ENCODE measurements at places on chromosomes 5 and 9.

GRCh38 chr5:172442592-172442991 lies 11.7 kb downstream of the SH3PXD2B start:
- no peak for DNase-seq

DNA sequence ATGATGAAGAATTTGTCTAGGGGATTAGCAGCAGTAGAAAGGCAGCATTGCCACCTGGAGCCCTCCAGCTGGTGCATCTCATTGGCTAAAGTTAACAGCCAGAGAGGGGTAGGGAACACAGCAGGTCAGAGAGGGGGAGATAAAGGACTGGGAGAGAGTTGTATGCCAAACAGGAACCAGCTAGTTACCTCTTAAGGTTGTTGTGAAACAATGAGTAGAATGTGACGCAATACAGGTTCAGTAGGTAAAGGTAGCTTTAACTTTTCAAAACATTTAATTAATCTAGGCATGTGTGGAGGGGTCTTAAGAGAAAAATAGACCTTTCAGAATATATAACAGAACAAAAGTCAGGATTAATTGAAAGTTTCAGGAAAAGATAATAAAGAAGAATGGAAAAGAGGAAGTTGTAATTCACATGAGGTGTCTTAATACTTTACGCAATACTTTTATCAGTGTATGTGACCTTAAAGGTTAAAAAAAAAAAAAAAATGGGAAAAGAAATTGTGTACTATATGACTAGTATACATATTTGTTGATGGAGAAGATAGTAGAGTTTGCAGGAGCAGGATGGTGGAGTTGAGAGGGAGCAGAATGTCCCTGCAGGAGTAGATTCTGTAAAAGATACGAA lies 14.3 kb downstream of the FBXO38 start:
- DNase-seq = no peak

DNA sequence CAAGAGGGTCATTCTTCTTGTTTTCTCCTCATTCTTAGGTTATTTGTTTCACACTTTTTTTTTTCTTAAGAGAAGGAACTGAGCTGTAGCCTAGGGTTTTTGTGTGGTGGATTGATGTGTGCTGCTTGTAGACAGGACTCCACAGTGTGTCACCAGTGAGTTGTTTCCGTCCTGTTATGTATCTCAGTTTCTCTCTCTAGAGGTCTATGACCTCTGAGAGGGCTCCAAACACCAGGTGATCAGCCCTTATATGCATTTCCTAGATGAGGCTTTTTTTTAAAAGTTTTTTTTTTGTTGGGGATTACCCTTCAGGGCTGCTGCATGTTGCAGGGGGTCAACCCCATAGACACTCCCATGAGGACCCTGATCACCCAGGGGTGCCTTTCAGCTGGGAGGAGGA lies 124.2 kb upstream of the MAST4 start:
- DNase-seq = no peak

DNA sequence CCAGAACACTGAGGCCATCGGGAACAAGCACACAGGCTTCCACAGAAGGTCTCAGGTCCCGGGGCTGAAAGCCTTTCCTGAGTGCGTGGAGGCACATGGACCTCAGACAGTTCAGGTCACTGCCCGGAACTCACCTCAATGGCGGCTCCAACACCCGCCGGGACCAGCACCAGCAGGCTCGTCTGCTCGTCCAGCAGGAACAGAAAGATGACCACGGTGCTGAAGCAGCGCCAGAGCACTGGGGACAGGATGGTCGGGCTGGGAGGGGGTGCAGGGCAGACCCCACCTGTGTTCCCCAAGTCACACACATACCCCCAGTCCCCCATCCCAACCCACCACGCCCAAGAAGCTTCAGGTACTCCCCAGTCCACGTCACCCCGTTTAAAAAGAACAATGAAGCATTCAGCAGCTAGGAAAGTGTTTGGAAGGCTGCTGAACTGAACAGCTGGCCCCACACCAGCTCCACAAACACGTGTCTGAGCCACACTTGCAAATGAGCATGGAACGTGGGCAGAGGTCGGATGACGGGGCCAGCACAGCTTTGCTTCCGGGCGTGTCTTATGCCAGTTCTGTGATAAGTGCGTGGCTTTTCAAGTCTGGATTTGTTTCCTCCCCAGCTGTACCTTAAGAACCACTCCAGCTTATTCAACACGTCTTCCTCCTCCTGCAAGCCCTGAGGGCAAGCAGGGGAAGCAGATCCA lies 14.6 kb downstream of the CLPTM1L start:
- DNase-seq = peak; percentile 38

GRCh38 chr9:138014563-138014945 lies 137.0 kb downstream of the CACNA1B start:
- no peak for DNase-seq

- DNase-seq = no peak
These were observed 11.2 kb downstream of the BTNL8 start for GRCh38 chr5:180910182-180910581.

GRCh38 chr5:135039271-135040033 lies 5.4 kb upstream of the PITX1 start:
- no peak for DNase-seq

DNA sequence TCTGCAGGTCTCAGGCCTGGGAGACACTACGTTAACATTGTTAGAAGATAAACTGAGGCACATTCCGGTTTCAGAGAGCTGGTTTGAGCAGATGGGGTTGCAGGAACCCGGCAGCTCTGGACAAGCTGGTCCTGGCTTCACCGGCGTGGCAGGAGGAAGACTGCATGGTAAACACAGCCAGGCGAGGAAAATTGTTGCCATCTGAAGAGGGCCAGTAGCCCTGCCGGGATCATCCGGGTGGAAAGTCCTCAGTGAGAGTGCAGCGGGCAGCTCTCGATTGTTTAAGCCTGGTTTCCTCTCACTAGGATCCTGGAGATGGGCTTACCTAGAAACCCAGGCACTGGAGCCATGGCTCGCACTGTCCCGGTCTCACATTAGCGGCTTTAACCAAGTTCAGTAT lies 226.9 kb downstream of the IRX2 start:
- no peak for DNase-seq

GRCh38 chr5:167123126-167123525 lies 1168.3 kb upstream of the WWC1 start:
- DNase-seq = no peak

DNA sequence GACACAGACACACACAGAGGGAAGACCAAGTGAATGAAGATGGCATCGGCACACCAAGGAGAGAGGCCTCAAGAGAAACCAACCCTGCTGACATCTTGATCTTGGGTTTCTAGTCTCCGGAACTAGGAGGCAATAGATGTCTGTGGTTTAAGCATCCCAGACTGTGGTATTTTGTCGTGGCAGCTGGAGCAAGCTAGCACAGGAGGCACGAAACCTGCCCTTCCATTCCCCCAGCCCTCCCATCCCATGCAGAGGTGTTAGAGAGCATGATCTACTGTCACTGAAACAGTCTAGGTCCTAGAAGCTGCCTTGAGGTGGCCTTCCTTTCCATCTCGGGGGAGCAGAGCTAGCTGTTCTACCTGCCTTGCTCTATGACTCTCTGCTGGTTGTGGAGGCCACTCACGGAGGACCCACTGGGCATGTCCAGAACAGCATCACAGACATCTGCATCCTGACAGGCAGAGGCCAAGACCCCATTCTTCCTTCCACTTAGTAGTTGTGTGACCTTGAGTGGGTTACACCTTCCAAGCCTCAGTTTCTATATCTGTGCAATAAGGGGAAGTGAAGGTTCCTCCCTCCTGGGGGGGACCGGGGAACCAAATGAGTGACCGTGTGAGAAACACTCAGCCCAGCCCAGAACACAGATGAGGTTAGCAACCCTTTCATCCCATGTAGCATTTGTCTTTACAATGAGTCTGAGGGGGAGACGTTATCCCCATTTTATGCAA lies 134.3 kb upstream of the BOD1 start:
- DNase-seq = no peak

DNA sequence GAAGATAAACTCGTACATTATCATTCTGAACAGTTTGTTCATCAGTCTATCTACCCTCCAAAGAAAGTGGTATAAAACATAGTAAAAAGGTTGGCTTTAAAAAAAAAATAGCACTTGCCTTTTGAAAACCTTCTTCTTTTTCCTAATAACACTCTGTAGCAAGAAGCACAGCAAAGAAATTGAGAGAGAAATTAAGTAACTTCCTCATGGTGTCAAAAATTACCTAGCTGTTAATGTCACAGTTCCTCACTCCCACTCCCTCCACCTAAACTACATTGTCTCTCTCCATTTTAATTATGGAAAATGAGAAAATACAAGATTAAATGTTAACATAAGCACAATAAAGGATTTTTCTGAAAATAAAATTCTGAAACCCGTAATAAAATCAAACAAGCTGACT lies 72.2 kb downstream of the CERT1 start:
- DNase-seq = no peak

GRCh38 chr9:95425910-95426551 lies 90.7 kb downstream of the PTCH1 start:
- DNase-seq = peak; percentile 55

DNA sequence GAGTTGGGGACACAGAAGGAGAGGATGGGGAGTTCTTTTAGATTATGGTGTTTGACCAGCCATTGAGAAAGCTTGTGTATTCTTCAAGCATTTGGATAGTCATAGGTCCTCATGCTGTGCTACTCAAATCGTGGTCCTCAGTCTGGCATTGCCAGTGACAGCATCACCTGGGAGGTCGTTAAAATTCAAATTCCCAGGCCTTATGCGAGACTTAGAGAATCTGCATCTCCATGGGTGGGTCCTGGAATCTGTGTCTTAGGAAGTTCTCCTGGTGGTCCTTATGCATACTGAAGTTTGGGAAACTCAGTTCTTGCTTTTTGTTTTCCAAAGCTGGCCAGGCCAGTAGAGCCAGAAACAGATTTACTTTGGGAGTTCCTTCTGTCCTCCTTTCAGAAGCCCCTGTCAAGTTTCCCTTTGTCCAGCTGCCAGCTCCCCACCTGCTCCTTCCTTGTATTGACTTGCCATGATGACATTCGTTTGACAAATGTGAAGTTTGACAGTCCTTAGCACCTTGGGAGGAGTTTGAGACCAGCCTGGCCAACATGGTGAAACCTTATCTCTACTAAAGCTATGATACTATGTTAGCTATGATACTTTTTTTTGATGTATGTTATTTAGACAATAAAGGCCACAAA lies 95.6 kb downstream of the PALM2AKAP2 start:
- no peak for DNase-seq

DNA sequence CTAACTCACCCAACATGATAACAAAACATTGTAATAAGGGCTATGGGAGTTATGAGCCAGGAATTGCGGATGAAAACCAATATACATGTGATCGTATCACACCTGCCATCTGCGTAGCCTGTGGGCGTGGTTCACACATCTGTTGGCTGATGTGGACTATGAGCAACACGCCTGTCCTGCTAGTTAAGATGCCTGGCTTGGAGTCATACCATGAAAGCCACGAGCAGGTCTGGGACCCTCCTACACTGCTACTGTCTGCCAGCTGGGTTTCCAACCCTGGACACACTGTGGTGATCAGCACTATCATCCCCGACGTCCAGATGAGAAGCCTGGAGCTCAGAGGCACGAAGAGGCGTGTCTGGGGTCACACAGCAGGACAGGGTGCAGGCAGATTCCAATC lies 40.2 kb downstream of the STK10 start:
- no peak for DNase-seq

DNA sequence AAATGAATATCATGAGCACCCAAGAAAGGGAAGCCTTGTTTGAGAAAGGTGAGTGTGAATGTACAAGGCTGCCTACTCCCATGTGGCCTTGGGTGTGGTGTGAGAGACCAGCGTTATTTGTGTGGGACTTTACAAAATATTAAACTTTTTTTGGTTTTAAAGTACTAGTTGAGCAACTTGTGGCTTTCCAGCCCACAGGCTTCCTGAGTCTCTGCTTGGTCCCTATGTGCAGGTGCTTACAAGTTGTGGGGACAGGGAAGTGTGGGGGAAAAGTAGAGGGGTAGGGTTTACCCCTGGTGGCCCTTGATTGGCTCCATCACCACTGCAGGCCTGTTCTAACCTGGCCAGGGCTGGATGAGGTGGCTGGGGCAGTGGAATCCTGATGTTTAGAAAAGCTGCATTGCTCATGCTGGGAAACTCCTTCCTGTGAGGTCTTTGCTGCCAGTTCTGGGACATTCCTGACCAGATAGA lies 19.7 kb downstream of the PTTG1 start:
- DNase-seq = no peak

DNA sequence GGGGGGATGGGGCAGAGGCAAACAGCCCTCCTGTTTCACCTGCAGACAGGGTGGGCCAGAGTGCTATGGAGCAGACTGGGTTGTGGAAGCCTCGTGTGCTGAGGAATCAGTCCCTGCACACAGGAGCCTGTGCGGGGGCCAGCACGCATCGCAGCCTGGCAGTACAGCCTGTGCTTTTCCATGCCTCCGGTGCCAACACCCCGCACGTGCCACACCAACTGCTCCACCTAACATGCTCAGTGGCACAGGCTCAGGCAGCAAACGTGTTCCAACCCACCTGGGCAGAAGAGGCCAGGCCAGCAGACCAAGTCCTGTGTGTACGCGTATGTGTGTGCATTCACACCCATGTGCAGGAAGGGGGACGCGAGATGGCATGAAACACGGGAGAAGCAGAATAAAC lies 37.4 kb upstream of the FBXW11 start:
- no peak for DNase-seq

DNA sequence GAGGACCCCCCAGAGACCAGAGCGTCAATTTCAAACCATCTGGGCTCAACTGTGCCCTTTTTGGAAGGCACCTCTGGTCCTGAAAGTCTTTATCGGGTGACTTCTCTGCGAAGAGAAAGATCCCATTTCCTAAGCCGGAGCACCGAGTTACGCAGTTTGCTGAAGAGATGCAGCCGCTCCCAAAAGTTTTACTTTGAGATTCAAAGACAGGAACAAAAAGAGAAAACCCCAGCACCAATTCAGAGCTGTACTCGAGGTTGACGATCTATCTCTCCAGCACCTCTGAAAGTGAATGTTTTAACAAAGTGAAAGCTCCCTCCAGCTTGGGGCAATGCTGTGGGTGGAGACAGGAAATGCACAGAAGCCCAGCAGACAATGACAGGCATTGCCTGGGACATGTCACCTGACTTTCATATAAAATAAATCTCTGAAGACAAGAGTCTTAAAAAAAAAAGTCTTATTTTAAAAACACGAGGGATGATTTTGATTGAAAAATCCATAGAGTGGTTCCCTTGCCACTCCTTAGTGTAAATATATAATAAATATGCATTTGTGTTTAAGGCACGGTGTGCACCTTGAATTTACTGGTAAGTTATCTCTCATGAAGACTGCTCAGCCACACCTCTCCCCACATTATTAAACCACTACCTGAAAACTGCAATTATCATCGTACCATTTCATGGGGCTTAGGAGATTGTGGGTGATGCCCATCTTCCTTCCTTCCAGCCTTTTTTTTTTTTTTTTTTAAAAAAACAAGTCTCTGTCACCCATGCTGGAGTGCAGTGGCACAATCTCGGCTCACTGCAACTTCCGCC lies 79.9 kb downstream of the FNBP1 start:
- peak; percentile 61 for DNase-seq

- DNase-seq = no peak
These were observed 10.5 kb downstream of the EXD3 start for GRCh38 chr9:137412431-137412830.

DNA sequence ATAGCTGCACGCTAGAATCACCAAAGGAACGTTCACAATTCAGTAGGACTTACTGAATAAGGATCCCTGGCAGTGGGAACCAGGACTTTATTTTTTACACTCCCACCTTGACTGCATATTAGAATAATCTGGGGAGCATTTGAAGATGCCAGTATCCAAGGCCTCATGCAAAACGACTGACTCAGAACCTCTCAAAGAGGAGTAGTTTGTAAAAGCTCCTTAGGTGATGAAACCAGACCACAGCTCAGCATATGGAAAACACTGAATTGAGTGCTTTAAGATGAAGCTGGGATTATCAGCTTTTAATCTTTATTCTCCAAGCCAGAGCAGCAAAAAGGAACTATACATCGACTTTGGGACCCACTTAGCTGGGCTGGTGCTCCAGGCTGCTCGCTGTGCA lies 288.3 kb downstream of the MLLT3 start:
- no peak for DNase-seq
